ENCODE measurements at places on chromosomes 1 and 21.

- DNase-seq = no peak
Observed at GRCh38 chr1:100847361-100848082, 47.1 kb downstream of the EXTL2 start.

DNA sequence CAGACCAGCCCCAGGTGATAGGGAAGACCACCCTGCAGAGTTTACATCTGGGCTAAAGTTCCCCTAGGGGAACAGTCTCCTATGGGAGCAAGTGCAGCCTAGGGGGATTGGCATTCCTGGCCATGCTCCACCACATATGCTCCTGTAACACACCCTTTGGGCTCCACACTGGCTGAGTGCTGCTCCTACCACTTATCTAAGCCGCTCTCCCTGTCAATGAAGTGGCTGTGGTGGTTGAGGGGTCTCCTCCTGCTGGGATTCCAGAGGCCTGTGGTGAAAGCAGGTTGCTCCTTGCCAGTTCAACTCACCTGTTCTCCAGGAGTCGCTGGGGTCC, 51.1 kb downstream of the COL24A1 start:
- DNase-seq = no peak

- DNase-seq = no peak
Observed at GRCh38 chr1:114250683-114251572, 97.3 kb upstream of the SYT6 start.

DNA sequence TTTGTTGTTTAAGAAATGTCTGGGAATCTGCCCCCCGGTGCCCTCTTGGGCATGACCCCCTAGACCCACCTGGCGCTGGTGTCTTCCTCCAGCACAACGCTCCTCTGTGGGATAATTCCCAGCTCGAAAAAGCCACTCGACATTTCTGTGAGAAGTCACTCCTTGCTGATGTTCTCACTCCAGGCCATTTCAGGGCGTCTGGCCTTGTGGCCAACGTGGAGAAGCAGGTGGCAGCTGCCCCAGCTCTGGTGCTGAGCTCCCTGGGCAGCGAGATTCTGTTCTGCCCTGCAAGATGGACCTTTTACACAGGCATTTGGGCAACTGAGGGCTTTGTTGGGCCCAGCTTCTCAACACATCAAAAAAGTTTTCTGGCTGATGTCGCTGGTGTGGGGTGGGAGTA, 147.7 kb upstream of the WNT4 start:
- DNase-seq = no peak

GRCh38 chr1:190456129-190456528, 21.5 kb downstream of the BRINP3 start:
- no peak for DNase-seq

GRCh38 chr1:7527733-7528045, 243.4 kb upstream of the VAMP3 start:
- DNase-seq = no peak

DNA sequence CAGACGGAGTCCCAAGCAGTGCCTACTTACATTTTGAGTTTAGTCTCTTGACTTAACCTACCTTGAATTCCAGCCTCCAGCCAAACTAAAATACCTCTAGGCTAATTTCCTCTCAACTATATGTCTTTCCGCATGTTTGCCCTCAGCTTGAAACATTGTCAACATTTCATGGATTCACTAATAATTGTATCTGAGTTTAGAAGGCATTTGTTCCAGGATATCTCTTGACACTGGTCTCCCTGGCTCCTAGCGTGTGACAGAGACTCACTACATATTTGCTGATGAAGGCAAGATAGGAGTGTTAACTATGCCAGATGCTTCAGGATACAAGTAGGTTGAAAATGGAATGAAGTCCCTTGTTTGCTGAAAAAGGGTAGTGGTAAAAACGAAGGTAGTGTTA, 136.1 kb downstream of the GREM2 start:
- no peak for DNase-seq

DNA sequence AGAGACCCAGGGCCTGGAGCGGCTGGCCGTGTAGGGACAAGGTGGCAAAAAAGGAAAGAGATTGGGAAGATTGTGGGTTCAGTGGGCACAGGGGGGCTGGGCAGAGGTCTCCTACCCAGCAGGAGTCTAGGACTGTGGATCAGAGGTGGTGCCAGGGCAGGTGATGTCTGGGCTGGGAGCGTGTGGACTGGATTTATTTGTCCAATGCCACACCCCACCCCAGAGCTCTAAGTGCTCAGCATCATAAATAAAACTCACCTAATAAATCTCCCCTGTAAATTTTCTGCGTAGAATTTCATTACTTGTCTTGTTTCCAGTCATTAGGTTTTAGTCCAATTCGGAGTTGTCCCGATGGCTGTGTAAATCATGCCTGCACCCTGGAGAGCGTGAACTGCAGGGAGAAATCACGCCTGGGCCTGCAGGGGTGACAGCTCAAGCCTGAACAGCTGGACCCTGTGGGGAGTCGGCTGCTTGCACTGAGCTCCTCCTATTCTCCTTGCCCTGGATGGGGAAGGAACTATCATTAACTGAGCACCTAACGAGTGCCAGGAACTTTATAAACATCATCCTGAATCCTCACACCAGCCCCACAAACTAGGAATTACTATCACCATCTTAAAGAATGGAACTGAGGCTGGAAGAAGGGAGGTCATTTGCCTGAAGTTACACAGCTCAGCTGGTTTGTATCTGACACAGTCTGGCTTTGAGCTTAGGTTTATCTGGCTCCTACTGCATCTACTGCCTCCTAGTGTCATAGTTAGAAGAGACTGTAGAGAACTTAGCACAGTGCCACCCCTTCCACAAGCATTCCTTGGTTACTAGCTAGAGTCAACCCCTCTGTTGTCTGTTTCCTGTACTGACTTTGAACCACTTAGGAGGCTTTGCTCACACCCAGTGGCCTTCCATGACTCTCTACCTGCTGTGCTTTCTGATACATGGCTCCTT, 25.0 kb upstream of the POU3F1 start:
- no peak for DNase-seq

DNA sequence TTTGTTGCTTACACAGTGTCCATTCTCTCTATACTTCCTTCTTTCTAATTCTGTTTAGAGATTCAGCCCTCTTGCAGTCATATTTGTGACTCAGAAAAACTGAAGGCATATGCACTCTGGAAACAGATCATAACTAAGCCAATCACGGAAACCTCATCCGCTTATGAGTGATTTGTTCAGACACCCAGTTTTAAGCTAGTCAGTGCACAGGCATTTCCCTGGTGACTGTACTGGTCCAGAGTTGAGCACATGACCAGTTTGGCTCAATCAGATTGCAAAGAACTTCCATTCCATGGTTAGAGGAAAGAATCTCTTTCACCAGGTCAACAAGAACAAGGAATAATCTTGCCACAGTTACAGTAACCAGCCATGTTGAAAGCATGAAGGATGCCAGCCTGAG, 69.2 kb upstream of the SGIP1 start:
- no peak for DNase-seq

DNA sequence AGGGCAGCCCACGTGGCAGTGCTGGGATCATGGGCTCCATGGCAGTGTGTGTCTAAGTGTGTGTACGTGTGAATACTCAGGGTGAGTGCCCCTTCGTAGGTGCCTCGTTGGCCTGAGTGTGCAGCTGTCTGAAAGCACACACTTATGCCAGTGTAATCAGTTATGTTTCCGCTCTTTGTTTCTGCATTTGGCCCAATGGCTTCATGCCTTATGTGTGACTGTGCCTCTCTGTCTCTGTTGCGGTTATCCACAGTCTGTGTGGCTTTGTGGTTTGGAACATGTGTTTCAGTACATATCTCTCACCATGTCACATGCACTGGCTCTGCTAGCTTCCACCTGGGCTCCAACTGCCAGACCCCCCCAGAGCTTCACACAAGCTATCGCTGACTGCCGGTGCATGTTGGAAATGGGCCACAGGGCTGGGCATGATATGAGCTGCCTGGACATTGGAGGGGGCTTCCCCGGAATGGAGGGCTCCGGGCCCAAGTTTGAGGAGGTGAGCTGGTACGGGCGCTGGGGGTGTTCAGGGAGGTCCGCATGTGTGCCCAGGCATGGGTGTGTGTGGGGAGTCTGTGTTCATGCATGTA, 70.3 kb upstream of the TINAGL1 start:
- DNase-seq = no peak

DNA sequence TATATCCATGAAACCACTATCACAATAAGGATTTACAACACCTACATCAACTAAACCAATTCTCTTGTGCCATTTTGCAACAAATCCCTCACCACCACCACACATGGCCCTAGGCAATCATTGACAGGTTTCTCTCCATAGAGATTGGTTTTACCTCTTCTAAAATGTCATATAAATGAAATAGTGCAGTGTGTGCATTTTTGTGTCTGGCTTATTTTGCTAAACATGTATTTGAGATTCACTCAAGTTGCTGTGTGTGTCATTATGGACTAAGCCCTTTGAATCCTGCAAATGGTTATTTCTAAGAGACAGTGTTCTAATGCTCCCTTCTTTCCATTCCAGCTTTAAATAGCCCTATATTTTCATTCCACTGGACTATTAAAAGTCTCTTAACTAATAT, 179.7 kb upstream of the LRRC7 start:
- no peak for DNase-seq

DNA sequence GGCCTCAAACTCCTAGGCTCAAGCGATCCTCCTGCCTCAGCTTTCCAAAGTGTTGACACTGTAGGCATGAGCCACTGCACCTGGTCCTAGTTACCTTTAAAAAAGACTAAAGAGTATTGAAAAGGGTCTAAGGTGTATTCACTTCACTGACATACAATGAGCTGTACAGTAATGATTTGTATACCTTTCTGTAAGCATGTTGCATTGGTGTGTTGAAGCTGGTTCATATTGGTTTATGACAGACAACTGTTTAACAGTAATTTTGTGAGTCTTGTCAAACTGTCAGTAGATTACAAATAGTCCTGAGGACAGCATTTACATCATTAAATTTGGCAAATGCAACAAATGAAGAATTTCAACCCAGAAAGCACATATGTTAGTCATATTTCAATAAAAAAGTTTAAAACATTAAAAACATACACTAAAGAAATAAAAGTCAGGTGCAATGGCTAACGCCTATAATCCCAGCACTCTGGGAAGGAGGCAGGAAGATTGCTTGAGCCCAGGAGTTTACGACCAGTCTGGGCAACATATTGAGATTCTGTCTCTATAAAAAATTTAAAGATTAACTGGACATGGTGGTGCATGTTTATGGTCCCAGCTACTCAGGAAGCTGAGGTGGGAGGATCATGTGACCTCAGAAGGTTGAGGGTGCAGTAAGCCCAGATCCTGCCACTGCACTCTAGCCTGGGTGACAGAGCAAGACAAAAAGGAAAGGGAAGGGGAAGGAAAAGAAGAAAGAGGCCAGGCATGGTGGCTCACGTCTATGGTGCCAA, 88.3 kb upstream of the HP1BP3 start:
- no peak for DNase-seq

DNA sequence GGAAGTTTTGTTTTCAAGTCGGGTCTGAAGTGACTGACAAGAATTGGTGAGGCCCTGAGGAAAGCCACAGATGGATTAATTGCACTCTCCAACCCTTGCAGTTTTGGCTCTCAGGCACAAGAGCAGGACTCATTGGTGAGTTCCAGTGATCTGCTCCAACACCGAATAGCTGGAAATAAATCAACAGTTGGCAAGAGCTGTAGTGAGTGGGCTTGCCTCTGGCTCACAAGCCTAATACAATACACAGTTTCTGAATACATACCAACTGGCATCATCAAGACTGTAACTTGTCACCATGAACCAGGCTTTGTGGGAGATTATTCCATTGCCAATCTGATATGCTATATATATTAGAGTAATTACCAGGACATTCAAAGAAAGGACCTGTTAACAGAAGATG, 131.6 kb downstream of the GRIK1 start:
- no peak for DNase-seq

- no peak for DNase-seq
Observed at GRCh38 chr1:65229754-65230339, 79.5 kb upstream of the DNAJC6 start.

DNA sequence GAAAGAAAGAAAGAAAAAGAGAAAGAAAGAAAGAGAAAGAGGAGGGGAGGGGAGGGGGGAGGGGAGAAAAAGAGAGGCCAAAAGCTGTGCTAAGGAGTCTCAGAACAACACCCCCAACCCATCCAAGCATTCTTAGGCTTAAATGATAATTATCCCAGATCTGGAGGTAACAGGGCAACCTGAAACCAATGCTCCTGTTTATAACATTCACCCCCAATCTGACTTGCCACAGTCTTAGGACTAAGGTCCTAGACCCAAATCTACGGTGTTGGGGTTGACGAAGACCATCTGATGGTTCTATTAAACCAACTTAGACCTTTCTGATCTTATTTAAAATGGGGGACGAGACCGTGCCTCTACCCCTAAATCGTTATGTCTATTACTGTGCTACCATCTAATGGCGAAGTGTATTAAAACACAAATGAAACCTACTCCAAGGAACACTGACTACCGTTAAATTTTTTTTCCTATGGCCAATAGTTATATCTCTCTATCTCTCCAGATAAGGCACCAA, 119.3 kb upstream of the CDC42BPA start:
- no peak for DNase-seq

- peak; percentile 25 for DNase-seq
Observed at GRCh38 chr1:235513495-235514366, 9.5 kb upstream of the B3GALNT2 start.

DNA sequence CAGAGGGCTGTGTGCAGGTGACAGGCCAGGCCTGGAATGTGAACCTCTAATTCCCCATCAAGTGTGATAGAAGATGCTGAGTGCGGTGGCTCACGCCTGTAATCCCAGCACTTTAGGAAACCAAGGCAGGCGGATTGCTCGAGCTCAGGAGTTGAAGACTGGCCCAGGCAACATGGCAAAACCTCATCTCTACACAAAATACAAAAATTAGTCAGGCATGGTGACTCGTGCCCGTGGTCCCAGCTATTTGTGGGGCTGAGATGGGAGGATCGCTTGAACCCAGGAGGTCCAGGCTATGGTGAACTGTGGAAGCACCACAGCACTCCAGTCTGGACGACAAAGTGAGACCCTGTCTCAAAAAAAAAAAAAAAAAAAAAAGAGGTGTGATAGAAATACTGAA, 40.1 kb upstream of the PUM1 start:
- no peak for DNase-seq

DNA sequence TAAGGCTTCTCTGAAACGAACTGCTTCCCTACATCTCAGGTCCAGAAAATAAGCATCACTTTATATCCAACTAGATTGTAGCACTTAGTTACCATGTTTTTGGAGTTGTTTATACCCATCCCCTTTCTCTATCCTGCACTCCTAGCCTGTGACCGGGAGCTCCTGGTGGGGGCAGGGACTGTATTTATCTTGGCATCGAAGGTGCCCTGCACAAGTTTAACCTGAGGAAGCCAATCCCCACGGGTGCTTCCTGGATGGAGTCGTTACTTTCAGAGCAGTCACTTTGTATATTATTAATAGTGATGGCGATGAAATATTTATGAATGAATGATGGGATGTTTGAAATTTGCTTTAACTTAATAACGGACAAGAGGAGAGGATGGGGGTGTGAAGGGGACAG, 73.9 kb downstream of the KLHDC7A start:
- DNase-seq = no peak

DNA sequence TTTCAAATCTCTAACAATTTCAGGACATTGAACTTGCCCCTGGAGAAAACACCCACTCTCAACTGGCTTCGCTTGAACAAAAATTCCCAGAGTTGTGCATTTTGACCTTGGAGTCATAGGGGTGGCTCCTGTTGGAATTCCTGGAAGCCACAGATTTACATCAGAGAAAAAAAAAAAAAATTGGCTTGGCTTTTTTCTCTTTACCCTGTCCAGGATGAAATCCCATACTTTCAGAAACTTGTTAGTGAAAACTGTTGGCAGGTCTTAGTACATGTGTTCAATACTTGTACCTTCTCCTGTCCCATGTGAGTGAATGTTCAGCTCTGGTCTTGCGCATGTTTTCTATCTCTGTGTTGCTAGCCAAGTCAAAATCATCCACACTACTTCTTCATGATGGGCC, 228.8 kb downstream of the TGFB2 start:
- no peak for DNase-seq

Measured in NCI-H187 (cell line).